AG04449 (cell line): ENCODE measurements at places on chromosomes 11 and 22.

DNA sequence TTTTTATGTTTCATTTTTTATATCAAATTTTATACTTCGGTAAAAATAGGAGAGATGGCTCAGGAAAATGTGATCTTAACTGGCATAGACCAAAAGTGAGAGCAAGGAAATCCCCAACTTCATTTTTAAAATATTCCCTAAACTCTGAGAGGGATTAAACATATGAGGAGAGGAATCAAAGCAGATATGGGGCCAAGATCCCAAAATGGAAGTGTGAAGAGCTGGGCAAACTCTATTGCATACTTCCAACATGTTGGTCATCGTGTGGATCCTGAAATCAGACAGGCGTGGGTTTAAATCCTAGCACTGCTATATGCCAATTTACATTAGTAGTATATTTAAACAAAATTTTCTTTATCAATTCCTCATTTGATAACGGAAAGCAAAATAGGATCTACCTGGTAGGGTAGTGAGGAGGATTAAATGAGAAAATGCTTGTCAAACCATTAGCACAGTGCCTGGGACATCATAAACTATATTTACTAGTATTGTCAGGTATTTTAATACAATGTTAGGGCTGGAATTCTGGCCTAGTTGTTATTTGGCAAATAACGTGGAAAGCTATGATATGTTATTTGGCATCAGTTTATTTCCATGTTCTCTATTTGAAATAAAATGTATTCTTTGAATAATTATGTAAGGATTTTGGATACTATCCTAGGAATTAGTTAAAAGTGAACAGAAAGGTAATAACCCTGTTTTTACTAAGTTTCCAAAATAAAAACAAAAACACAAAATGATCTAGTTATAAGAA, 392.8 kb upstream of the CCDC90B start:
- DNase-seq = no peak

DNA sequence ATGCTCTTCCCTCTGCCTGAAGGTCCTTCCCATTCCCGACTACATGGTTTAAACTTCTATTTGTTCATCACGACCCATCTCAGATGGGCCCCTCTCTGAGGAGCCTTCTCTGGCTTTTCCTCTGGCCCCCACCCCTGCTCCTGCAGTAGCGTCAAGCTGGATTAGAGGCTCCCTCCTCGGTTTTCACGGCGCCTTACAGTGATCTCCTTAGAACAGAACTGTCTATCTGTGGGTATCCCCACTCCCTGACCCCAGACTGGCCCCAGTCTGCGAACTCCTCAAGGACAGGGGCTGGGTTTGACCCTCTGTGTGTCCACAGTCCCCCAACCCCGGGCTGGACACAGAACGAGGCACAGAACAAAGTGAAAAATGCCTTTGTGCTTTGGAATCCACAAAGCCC, 2.8 kb downstream of the PLEKHB1 start:
- no peak for DNase-seq

DNA sequence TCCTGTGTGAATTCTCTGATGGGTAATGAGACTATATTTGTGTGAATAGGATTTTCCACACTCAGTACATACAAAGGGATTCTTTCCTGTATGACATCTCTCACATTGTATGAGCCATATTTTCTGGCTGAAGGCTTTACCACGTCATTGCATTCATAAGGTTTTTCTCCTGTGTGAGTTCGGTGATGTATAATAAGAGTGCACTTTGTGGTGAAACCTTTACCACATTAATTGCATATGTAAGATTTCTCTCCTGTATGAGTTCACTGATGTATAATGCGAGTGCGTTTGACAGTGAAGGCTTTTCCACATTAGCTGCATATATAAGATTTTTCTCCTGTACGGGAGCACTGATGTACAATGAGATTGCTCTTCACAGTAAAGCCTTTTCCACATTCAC, 455.4 kb upstream of the CNTN5 start:
- DNase-seq = no peak

DNA sequence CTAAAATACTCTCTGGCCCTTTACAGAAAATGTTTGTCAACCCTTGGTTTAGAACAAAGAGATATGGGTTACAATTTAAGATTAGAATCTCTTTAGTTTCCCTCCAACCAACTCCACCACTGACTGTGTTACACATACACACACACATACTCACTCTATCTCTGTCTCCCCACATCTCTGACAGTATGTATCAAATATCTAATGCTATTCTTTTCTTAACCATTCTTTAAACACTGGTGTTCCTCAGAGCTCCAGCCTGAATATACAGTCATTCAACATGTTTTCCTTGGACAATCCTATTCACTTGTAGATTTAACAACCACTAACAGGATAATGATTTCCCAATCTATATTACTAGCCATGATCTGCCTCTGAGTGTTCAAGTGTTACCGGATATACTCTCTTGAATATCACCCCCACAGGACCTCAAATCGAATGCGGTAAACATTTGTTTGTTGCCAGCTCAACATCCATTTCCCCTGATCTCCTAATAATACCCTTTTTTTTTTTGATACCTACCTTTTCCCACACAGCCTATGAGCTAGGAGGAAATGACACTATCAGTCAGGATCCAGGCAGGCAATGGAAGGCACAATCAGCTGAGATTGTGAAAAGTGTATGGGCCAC, 6.1 kb downstream of the MPZL3 start:
- no peak for DNase-seq

DNA sequence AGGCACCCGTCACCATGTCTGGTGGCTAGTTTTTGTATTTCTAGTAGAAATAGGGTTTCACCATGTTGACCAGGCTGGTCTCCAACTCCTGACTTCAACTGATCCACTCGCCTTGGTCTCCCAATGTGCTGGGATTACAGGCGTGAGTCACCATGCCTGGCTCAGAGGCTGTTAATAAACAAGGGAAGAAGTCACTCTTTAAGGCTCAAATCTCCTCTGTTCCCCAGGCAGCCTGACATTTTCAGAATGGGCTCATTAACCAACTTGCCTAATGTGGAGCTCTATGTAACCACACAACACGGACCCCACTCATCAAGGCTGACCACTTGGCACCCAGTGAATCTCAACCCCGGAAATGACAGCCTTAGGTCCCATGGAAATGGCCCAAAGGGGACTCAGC, 24.1 kb downstream of the APOL3 start:
- DNase-seq = no peak

DNA sequence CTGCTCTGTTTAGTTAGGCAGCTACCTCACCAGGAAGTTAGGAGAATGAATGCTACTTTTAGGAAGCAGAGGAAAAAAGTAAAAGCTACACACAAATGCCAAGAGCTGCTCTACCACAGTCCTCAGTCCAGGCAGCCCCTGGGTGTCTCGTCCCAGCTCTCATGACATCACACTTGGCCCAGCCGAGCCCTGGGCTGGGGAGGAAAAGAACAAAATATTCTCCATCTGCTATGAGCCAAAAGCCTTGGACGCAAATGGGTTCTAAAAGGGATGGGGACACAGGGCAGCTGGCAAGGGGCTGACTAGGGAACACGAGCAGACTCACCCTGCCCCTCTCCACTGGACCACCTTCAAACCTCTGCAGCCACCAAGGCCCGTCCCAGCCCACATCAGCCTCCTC, 26.1 kb downstream of the TMEM184B start:
- no peak for DNase-seq

GRCh38 chr11:64356498-64357411, 2.2 kb upstream of the RPS6KA4 start:
- DNase-seq = no peak

DNA sequence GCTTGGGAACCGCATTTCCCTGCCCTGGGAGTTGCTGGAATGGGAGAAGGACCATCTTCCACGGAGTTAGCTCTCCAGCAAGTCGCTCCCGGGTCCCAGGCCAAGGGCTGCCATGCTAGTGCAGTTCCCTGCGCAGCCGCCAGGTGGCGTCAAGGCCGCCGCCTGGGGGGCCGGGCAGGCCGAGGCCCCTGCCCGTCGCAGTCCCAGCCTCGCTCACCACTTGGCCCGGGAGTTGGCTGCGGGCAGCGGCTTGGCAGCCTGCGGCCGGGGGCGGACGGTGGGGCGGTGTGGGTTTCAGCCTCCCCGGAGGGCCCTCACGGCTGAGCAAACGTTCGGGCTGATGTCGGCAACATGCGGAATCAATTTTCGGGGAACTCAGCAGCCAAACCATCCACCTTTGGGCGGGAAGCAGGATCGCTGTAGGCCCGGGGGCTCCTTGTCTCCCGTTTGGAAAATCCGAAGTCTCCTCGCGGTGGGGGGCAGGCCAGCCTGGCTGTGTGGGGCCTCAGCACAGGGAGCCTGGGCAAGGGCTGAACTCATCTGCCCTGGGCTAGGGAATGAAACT, 415.1 kb downstream of the SOX6 start:
- DNase-seq = no peak
